ENCODE measurements at places on chromosomes 2 and 18.

DNA sequence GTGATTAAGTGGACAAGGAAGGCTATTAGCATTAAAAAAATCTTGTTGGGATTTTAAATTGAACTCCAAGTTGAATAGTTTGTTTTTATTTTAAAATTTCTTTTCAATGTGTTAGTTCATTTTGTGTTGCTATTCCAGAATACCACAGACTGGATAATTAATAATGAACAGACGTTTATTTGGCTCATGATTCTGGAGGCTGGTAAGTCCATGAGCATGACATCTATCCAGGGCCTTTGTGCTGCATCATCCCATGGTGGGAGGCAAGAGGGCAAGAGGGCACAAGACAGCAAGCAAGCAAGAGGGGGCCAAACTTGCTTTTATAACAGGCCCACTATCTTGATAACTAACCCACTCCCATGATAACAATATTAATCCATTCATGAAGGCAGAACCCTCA, 22.5 kb downstream of the CCDC85A start:
- DNase-seq, result no peak

- no peak for DNase-seq
Observed at GRCh38 chr2:69721022-69721421, 20.9 kb upstream of the ANXA4 start.

- DNase-seq, result peak; percentile 23
Observed at GRCh38 chr2:64913357-64913869, 75.8 kb upstream of the SLC1A4 start.

- no peak for DNase-seq
Observed at GRCh38 chr2:64233376-64233922, 89.2 kb upstream of the PELI1 start.

DNA sequence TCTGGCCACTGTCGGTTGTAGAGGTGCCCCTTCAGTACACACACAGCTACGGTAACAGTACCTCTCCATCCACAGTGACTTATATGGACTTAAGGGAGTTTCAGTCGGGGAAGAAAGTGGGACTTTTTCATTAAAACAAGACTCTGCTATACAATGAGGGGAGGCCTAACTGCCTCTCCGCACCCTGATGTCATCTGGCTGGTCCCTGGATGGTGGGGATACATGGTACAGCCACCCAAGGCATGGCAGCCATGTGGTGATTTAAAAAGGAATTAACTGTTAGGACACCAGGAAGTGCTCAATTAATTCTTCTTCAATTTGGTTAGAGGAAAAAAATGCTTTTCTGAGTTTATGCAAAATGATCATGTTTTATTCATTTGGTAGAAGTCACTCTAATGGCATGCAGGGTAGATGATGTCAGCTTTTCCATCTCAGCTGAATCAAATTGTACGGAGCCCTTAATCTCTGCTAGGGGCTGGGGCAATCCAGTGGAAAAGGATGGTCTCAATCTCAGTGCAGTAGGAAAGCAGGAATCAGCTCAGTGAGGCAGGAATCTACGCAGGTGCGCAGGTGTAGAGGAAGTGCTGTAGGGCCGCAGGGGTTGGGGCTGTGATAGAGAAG, 243.9 kb downstream of the PRKCE start:
- no peak for DNase-seq

GRCh38 chr2:67259556-67260342, 137.4 kb upstream of the ETAA1 start:
- DNase-seq, result no peak

GRCh38 chr2:237427769-237428506, 14.0 kb upstream of the COL6A3 start:
- no peak for DNase-seq

- DNase-seq, result no peak
Observed at GRCh38 chr18:47244086-47244485, 7.4 kb downstream of the SKOR2 start.

DNA sequence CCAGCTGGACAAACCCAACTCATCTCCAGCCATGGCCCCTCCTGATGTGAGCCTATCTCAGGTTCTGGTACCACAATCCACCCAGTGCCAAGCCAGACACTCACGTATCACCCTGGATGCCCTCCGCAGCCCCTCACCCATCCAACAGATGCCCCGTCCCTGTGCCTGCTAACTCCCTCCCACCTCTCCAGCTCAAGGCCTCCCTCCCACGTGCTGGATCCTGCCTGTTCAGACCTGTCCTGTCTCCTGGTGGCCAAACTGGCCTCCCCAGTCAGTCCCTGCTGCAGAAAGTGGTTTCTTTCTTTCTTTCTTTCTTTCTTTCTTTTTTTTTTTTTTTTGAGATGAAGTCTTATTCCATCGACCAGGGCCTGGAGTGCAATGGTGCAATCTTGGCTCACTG, 86.2 kb downstream of the RRM2 start:
- no peak for DNase-seq

DNA sequence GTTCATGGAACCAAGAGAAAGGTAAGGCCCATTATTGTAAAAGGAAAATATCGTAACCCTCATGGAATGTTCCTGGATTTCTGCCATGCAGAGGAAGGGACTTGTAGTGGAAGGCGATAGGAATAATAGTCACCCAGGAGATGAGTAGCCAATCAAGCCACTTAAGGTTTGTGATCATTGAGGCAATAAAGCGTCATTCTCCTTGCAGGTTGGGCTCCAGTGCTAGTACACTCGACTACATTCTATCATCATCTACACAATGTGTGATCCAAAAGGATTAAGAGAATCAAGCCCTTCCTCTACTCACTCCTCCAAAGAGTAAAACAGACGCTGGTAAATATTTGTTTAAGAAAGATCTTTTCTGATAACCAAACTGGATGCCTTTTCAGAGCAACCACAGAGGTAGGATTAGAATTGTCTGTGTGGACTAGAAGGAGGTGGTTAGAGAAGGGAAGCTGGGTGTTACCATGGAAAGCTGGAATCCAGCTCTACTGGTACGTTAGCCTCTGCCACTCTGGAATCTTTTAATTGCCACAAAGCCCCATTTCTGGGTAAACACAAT, 245.7 kb downstream of the IKZF2 start:
- no peak for DNase-seq

GRCh38 chr2:145140658-145141057, 620.7 kb upstream of the ZEB2 start:
- no peak for DNase-seq

- no peak for DNase-seq
Observed at GRCh38 chr18:74731097-74731496, 133.4 kb downstream of the ZNF407 start.

- DNase-seq, result no peak
Observed at GRCh38 chr2:150097901-150098531, 389.5 kb downstream of the RND3 start.

- no peak for DNase-seq
Observed at GRCh38 chr18:33957707-33958106, 267.0 kb downstream of the NOL4 start.

DNA sequence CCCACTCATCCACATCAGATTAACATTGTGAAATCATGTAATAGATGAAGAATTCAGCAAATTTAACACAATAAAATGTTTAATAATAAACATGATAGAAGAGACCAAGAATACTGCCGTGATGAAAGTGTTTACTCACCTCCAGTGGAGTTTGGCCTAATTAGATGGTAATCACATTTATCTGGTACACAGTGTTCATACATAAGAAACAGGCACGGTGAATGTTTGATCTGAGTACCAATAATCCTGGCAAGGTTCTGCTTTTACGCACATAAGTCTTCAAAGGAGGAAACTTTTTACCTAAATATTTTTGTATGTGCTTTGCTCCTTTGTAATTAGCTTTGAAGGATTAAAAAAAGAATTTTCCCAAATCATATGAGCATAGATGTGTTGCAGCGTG, 122.5 kb downstream of the IRS1 start:
- no peak for DNase-seq

- DNase-seq, result no peak
Observed at GRCh38 chr2:174681099-174682006, 82.9 kb downstream of the CHRNA1 start.

DNA sequence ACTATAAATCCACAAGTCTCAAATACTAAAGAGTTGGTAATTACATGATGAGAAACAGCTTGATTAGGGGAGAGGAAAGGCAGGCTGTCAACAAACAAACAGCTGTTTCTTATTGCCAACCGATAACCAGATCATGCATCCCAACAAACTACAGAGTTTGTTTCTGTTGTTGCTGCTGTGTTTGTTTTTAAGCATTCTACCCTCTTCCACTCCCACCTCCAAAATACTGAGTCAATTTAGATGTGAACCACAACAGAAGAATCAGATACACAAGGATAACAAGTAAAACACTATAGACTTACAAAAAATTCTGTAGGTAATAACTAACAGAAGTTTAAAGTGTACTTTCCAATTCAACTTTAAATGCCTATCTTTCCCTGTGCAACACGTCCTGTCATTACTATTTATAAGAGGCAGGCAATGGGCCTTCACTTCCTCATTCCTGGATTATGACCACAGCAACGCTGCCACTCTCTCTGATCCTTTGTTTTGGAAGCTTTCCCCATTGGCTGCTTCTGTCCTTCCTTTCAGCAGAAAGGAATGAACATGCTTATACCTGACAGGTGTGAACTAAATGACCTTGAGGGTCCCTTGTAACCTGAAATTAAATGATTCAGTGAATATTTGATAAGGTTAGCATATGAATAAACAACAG, 152.0 kb downstream of the SRBD1 start:
- no peak for DNase-seq

- no peak for DNase-seq
Observed at GRCh38 chr2:100766806-100767205, 53.1 kb upstream of the NPAS2 start.

- no peak for DNase-seq
Observed at GRCh38 chr2:189661957-189662321, 680 bp downstream of the ASNSD1 start.

GRCh38 chr2:110657724-110658305, 20.0 kb downstream of the BUB1 start:
- DNase-seq, result peak; percentile 12

DNA sequence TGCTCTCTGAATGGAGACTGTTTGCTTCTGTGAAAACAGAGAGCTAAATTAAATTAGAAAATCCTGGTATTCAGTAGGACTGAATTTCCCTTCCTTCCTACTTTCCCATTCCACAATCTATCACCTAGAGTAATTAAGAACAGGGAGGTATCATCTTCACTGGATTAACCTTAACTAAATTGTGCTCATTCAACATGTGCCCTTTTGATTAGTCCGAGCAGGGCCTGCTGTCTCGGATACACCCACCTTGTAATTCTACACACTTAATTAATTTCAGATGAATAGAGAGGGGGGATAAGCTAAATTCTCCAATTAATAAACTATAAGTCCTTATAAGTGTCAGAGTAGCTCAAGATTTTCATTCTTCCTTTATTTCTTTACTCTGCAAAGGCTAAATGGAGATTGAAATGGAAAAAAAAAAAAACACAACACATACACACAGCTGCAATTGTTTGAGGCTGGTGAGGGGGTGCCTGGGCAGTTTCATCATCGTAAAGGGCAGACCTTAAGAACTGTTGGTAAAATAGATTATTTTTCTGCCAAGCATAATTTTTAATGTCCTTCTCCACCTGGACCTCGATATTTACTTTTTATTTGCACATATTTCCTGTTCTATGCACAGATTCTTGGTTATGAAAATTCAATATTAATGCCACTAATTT, 157.1 kb upstream of the SIX2 start:
- DNase-seq, result no peak

- peak; percentile 64 for DNase-seq
Observed at GRCh38 chr2:168751104-168751740, 51.2 kb upstream of the NOSTRIN start.
